ENCODE measurements at places on chromosomes 7 and 10. TPM values are rescaled to one million over a fixed set of nuclear protein-coding genes. Genes with fewer than 3 reads are reported as not detected.

GRCh38 chr10:128035557-128035973 is 90.7 kb downstream of the MKI67 start:
- peak; percentile 65 for DNase-seq

DNA sequence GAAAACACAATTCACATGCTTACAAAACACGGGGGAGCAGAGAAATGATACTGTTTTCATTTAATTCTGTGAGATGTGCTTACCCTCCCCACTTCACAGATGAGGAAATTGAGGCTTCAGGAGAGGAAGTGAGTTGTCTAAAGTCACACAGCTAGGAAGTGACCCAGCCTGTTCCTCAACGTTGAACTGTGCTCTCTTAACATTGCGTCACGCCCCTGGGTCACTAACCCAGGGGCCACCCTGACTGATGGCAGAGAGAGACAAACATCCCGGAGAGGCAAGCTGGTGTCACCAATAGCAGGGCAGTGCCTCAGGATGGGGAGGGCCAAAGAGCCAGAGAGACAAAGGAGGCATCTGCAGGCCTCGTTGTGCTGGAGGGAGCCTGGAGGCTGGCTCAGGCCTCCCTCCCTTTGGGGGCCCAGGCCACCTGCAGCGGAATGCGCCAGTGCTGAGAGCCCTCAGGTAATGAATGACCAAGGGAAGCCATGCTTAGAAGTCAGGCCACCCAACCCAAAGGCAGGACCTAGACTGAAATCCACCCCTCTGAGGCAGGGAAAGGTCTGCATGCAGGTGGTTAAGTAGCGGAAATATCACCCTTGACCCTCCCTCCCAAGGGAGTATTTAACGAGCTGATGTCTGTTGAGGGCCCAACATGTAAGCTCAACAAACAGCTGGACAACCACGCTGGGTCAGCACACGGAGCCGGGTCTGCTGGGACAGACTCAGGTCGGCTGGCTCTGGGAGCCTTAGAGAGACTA is 81.3 kb downstream of the C10orf105 start:
- no peak for DNase-seq

DNA sequence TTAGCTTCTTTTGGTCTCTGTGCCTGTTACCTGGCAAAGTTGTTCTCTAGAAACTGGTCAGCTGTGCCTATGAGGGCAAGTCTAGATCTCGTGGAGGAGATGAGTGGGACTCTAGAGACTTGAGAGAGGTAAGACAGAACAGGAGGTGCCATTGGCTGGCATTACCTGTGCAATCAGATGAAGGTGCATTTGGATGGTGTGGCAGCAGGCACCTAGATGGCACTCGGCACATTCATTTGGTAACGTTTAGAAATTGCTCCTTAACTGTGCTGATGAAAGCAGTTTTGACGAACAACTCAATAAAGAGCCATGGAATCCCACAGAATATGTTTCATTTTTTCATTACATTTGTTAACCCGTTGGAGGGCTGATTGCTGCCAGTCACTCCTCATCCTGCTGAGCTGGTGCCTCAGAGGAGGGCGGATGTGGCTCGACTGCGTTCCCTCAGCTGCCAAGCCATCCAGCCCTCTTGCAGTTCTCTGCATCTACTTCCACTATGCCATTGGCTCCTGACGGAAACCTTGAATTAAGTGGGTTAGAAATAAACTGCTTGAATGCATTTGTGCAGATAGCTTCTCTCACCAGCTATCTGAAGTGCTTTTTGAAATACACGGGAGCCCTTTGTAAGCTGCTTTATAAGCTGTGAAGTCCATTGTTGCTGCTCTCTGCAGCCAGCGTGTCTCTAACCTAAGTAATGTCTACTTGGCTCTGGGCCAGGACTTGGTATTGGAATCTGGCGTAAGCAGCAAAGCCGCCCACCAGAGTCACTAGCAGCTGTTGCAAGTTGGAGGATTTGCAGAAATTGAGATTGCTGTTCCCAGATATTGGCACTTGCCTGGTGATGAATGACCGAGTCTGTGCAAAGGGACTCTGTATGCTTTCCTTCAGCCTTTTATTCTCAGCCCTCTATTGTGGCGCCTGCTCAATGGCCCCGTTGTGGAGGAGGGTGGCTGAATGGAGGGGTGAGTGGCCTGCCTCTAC is 87.4 kb downstream of the LRRC4 start:
- peak; percentile 21 for DNase-seq

- no peak for DNase-seq
These were observed 162.7 kb upstream of the TBX20 start for GRCh38 chr7:35416568-35416967.

- DNase-seq: peak; percentile 58
These were observed 34.1 kb upstream of the NOBOX start for GRCh38 chr7:144437370-144438191.

- DNase-seq: no peak
These were observed 246.2 kb downstream of the ETV1 start for GRCh38 chr7:13743226-13743625.

DNA sequence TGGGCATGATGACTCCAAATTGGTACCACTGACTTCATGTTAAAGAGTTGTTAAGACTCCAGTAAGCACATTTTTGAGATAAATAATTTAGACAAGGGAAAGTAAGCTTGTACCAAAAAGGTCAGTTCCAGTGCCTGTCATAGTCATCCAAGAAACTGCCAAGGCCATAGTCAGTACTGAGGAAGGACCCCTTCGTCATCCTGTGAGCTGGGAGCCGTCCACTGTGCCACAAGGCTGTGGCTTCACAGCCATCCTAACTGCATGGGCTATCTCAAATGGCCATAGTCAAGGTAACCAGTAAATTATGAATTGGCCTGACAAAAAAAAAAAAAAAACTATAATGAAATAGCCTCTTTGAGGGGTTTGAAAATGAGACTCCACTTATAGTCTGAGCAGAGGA is 207.2 kb downstream of the C7orf25 start:
- no peak for DNase-seq

DNA sequence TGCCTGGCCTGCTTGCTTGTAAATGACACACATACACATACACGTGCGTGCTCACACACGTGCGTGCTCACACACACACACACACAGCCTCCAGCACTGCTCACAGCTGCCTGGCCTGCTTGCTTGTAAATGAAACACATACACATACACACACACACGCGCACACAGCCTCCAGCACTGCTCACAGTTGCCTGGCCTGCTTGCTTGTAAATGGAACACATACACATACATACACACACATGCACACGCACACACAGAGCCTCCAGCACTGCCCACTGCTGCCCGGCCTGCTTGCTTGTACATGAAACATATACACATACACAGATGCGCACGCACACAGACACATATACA is 397.2 kb downstream of the PLXNA4 start:
- DNase-seq: no peak

DNA sequence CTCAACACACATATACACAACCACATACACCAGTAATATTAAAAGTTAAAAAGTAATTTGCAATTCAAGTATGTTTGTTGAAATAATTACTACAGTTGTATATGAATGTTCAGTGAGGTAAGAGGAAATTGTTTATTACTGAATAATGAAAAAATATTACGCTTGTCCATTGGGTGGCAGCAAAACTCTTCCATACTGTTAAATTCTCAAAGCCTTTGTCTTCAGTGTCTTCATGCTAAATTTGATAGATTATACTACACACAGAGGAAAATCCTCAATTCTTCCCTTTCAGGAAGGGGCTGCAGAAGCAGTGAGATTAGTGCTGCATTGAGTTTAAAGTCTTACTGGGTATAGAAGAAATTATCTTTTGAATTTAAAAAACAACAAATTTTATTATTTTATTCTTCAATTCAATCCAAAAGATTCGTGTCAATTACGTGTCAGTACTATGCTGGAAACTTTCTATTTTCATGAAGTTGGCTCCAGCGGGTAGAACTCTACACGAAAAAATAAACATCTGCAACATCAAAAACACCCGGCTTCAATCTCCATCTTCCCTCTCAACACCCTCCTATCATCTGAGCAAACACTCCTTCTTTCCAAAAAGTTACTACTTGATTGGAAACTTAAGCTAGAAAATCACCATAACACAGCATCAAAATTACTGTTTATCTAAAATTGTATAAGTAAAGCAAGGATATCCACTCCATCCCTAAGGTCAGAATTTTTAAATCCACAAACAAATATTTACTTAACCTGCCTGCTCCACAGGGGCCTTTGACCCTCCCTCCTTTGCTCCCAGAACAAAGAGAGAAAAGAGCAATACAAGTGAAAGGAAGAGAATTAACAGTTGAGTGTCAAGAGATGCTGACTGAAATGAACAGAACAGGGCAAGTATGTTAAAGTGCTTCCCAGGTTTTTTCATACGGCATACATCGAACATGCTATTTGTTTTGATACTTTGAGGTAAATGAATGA is 37.0 kb upstream of the TES start:
- no peak for DNase-seq

- DNase-seq: no peak
These were observed 972.5 kb downstream of the CNTNAP2 start for GRCh38 chr7:147089051-147089461.

DNA sequence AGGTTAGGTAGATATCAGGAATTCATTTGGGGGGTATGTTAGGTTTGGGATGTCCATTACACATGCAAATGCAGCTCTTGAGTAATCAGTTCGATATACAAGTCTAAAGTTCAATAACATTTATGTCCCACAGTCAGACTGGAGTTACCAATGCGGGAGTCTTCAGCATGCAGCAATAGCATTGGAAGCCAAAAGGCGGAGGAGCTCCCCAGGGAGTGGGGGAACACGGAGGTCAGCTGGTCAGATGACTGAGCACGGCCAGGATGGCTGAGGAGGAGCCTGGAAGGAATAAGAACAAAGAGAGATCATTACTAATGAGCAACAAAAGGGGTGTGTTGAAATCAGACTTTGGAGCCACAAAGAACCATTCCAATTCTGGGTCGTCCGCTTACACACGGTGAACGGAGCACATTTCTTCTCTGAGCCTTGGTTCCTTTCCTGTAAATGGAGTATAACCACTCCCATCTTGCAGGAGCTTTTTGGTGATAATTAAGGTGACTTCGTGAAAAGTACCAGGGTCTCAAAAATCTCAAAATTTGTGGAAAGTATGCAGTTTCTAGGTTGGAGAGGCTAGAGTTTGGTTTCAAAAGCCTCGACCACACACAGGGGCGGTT is 478 bp upstream of the ZNF22 start:
- peak; percentile 89 for DNase-seq

- no peak for DNase-seq
These were observed 38.2 kb downstream of the AVL9 start for GRCh38 chr7:32533276-32534029.

- no peak for DNase-seq
These were observed 758.0 kb upstream of the LRRTM3 start for GRCh38 chr10:66167816-66168215.

DNA sequence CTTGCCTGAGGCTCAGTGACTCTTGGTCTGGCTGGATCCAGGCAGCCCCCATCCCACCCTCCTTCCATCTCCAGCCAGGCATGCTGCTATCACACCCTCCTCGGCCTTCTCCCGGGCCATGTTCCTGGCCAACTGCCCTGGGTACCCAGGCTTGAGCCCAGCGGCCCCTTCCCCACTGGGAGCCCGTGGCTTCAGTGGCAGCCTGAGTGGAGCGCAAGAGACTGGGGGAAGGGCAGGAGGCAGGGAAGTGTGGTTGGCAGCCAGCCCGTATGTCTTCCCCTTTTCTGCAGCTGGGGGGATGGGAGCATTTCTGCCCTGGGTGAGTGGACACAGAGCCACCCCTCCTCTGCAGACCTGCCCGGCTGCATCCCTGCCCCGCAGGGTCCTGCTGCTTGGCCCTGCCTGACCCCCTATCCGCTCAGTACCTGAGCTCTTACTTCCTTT is 148.5 kb downstream of the ARHGAP22 start:
- DNase-seq: no peak

- DNase-seq: peak; percentile 51
These were observed 47.8 kb downstream of the CPEB3 start for GRCh38 chr10:92242910-92243671.

DNA sequence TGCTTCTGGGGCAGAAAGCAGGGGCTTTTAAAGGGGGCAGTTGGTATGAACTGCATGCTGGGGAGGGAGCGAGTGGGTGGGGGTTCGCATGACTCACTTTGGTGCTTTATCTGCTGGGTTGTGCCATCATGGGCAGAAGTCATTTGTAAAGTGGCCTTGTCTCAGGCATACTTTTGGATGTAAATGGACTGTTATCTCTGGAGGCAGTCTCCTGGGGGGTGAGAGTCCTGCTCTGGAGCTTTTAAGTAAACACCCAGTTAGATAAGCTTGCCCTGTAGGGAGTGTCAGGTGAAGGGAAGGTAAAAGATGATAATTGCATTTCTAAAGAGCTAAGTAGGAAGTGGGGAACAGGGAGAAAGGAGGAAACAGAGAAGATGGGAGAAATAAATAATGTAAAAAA is 1.6 kb upstream of the GSTO1 start:
- DNase-seq: no peak

Gene ITPRID1
- not detected for total RNA-seq

Gene AGMO
- total RNA-seq: 1.2 TPM

Gene KCNMA1
- 3.2 TPM for total RNA-seq

Gene TOMM7
- 111 TPM for total RNA-seq

All from glutamatergic neuron (in vitro differentiated cells).